Activated CD8-positive, alpha-beta memory T cell treated with anti-CD3 and anti-CD28 coated beads for 4 hours (primary cell): ENCODE measurements at places on chromosomes 6 and 20.

- DNase-seq, result no peak
Measured at GRCh38 chr6:166045860-166046200, 121.8 kb downstream of the TBXT start.

DNA sequence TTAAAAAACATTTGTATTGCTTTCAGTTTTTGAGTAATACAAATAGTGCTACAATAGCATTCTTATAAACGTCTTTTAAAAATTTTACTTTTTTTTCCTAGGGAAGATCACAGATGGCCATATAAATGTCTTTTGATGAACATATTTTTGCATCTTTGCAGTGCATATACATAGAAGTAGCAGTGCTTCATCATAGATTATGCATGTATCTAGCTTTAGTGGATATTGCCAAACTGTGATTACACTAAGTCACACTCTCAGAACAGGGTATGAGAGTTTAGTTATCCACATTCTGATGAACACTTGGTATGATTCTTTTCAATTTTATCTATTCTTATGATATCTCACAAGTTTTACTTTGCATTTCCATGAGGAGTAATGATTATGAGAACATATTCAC lies 99.8 kb upstream of the ASCC3 start:
- no peak for DNase-seq

DNA sequence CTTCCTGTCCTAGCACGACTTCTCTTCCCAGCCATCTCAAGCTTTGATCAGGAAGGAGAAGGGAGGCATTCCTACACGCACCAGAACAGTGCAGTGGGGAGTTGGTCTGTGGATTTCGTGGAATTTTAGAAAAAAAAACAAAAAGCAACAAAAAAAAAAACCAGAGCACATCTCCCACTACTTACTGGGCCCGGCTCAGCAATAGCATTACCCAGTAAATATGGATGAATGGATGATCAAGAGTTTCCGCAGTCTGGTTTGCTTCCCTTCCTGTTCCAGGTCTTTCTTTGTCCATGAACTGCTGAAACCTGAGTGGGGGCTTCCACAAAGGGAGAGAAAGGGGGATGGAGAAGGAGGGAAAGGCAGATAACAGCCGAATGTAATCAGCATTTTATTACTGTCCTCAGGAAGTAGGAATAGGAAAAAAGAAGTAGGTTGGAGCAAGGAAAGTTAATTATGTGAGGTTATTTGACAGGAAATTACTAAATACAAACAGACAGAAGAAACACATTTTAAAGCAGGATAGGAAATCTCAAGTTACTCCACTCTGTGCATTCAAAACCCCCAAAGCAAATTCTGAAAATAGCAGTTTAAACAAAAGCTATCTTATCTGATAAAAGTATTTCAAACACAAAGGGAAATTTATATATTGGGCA lies 349.0 kb downstream of the PRL start:
- DNase-seq, result no peak

GRCh38 chr6:126672649-126673048 lies 332.7 kb downstream of the CENPW start:
- DNase-seq, result no peak

DNA sequence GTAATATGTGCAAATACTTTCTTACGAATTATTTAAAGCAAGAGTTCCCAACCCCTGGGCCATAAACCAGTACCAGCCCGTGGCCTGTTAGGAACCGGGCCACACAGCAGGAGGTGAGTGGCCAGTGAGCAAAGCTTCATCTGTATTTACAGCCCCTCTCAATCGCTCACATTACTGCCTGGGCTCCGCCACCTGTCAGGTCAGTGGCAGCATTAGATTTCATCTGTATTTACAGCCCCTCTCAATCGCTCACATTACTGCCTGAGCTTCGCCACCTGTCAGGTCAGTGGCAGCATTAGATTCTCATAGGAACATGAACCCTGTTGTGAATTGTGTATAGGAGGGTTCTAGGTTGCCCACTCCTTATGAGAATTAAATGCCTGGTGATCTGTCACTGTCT lies 142.0 kb downstream of the RNASET2 start:
- DNase-seq, result no peak

GRCh38 chr6:106693418-106693817 lies 64.0 kb downstream of the QRSL1 start:
- no peak for DNase-seq

DNA sequence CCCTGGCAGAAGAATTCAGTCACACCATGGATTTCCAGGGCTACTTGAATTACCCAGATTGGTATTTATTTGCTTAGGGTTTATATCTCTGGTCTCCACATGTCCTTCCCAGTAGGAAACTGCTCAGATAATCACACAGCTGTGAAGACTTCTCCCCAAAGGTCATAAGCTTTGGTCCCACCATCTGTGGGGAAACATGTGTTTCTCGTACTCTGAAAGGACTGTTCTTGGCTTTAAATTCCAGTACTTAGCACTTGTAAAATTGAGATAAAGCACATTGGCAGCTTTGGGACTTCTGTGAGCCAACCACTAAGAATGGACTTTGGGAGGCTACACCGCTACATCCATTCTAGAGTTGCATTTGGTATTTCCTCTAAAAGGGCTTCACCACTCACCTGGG lies 205.3 kb upstream of the FOXA2 start:
- DNase-seq, result no peak

GRCh38 chr20:34431168-34431567 lies 68.1 kb downstream of the ITCH start:
- DNase-seq, result no peak
